ENCODE measurements at places on chromosomes 6 and 20.

GRCh38 chr20:20410678-20411077 lies 42.8 kb downstream of the INSM1 start:
- H3K4me3 ChIP-seq: no peak overlapping the region
- no peaks in the 10 kb centered on the region for H3K27me3 ChIP-seq
- H3K36me3 ChIP-seq: no peaks in the 10 kb centered on the region
- no peaks in the 10 kb centered on the region for H3K4me1 ChIP-seq
- no peak for DNase-seq

DNA sequence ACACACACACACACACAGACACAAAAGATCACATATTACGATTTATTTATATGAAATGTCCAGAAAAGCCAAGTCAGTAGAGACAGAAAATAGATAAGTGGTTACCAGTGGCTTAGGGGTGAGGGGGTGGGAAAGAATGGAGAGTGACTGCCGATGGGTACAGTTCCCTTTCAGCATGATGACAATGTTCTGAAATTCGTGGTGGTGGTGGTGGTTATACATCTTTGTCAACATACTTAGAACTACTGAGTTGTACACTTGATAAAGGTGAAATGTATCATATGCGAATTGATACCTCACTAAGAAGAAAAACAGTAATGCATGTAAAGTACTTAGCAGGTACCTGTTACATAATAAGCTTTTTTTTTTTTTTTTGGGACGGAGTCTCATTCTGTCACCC lies 124.3 kb downstream of the SCAF8 start:
- no peaks in the 10 kb centered on the region for H3K27me3 ChIP-seq
- no peak for DNase-seq
- H3K4me1 ChIP-seq: peaks cover 4% of the 10 kb centered on the region
- H3K36me3 ChIP-seq: no peaks in the 10 kb centered on the region
- H3K27ac ChIP-seq: no peak overlapping the region

- H3K27ac ChIP-seq: no peak overlapping the region
- H3K4me1 ChIP-seq: no peaks in the 10 kb centered on the region
- H3K4me3 ChIP-seq: no peak overlapping the region
- no peaks in the 10 kb centered on the region for H3K27me3 ChIP-seq
- no peaks in the 10 kb centered on the region for H3K36me3 ChIP-seq
Observed at GRCh38 chr6:38131527-38131965, 312.0 kb downstream of the ZFAND3 start.

- no peak overlapping the region for H3K4me3 ChIP-seq
- no peaks in the 10 kb centered on the region for H3K36me3 ChIP-seq
- H3K4me1 ChIP-seq: no peaks in the 10 kb centered on the region
- no peaks in the 10 kb centered on the region for H3K27me3 ChIP-seq
- DNase-seq: no peak
Observed at GRCh38 chr6:155125906-155126305, 130.8 kb downstream of the TIAM2 start.

DNA sequence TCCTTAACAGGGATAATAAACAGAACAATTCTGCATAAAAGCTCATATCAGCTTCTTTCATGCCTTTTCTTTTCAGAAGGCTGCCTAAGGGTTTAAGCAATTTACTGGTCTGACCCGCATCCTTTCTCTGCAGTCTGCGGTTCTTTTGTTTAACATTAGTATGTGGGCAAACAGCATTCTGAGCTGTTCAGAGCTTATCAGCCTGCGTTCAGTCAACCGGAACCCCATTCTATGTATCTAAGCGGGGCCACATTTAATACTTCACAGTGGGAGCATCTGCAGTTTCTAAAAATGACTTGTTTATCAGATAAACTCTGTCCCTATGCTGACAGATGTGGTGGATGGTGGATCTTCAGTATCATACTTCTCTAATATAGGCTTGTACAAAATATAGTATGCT lies 758.9 kb upstream of the MMS22L start:
- no peak overlapping the region for H3K4me3 ChIP-seq
- H3K27ac ChIP-seq: no peak overlapping the region
- peaks cover 2% of the 10 kb centered on the region for H3K27me3 ChIP-seq
- H3K36me3 ChIP-seq: no peaks in the 10 kb centered on the region
- no peaks in the 10 kb centered on the region for H3K4me1 ChIP-seq

- H3K36me3 ChIP-seq: no peaks in the 10 kb centered on the region
- no peak for DNase-seq
- no peaks in the 10 kb centered on the region for H3K4me1 ChIP-seq
- no peak overlapping the region for H3K27ac ChIP-seq
- H3K4me3 ChIP-seq: no peak overlapping the region
- H3K27me3 ChIP-seq: no peaks in the 10 kb centered on the region
Observed at GRCh38 chr6:4670290-4670689, 105.9 kb upstream of the CDYL start.

DNA sequence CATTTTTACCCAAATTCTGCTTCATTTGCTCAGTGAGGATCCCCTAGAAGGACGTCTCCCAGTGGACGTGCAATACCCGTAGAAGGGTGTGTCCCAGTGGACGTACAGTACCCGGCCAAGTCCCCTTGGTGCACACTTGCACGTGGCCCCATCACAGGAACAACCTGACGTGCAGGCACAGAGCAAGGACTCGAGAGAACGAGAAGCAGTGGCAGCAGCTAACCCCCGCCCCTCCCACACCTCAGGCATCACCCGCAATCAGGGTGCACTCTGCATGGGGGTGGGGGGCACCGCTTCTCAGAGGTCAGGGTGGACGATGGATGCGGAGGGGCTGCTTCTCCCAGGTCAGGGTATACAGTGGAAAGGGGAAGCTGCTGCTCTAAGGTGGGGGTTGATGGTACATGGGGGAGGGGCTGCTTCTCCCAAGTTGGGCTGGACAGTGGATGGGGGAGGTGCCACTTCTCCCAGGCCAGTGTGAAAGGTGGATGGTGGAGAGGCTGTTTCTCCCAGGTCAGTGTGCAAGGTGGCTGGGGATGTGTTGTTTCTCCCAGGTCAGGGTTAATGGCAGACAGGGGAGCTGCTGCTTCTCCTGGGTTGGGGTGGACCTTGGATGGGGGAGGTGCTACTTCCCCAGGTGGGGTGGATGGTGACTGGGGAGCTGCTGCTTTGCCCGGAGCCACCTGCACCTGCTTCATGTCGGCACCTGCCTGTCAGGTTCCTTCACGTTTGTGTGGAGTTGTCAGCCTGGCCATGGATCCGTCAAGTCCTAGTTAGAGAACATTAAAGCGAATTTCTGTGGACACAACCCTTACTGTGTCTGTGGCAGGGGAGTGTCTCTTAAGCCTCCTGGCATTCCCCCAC lies 1.0 kb upstream of the THBS2 start:
- no peaks in the 10 kb centered on the region for H3K4me1 ChIP-seq
- no peaks in the 10 kb centered on the region for H3K27me3 ChIP-seq
- H3K4me3 ChIP-seq: no peak overlapping the region
- no peak overlapping the region for H3K27ac ChIP-seq
- no peak for DNase-seq

GRCh38 chr6:79057746-79058145 lies 20.3 kb downstream of the PHIP start:
- DNase-seq: no peak
- H3K27ac ChIP-seq: no peak overlapping the region
- no peaks in the 10 kb centered on the region for H3K4me1 ChIP-seq
- no peaks in the 10 kb centered on the region for H3K27me3 ChIP-seq
- H3K4me3 ChIP-seq: no peak overlapping the region

GRCh38 chr6:123527406-123527805 lies 109.3 kb downstream of the TRDN start:
- no peaks in the 10 kb centered on the region for H3K36me3 ChIP-seq
- no peak for DNase-seq
- H3K4me1 ChIP-seq: no peaks in the 10 kb centered on the region
- no peaks in the 10 kb centered on the region for H3K27me3 ChIP-seq
- no peak overlapping the region for H3K4me3 ChIP-seq

DNA sequence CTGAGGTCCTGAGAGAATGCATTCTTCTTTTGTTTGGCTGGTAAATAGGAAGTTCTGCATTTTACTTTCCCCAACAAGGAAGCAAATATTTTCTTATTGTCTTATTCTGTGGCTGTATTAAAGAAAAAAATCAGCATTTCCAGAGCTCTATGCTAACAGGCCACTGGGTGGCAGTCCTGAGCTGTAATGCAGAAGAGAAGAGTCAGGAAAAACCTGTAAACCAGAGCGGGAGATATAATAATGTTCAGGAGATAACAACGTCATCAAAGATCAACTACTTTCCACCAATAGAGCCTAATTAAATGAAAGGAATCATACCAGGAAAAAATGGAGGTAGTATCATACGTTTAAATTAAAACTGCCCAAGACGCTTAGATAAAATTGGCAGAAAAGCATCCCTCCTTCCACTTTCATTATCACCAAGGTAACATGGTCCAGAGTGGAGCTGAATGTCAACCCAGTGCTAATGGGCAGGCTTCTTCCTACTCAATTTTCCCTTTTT lies 55.6 kb upstream of the CARMIL1 start:
- no peaks in the 10 kb centered on the region for H3K27me3 ChIP-seq
- H3K4me3 ChIP-seq: no peak overlapping the region
- no peaks in the 10 kb centered on the region for H3K4me1 ChIP-seq
- DNase-seq: peak; percentile 42

- no peaks in the 10 kb centered on the region for H3K4me1 ChIP-seq
- no peak overlapping the region for H3K4me3 ChIP-seq
- H3K36me3 ChIP-seq: no peaks in the 10 kb centered on the region
- no peak overlapping the region for H3K27ac ChIP-seq
Observed at GRCh38 chr6:19552076-19552475, 285.1 kb upstream of the ID4 start.

GRCh38 chr6:85458782-85459181 lies 8.9 kb downstream of the NT5E start:
- DNase-seq: no peak
- no peaks in the 10 kb centered on the region for H3K27me3 ChIP-seq
- no peak overlapping the region for H3K4me3 ChIP-seq

DNA sequence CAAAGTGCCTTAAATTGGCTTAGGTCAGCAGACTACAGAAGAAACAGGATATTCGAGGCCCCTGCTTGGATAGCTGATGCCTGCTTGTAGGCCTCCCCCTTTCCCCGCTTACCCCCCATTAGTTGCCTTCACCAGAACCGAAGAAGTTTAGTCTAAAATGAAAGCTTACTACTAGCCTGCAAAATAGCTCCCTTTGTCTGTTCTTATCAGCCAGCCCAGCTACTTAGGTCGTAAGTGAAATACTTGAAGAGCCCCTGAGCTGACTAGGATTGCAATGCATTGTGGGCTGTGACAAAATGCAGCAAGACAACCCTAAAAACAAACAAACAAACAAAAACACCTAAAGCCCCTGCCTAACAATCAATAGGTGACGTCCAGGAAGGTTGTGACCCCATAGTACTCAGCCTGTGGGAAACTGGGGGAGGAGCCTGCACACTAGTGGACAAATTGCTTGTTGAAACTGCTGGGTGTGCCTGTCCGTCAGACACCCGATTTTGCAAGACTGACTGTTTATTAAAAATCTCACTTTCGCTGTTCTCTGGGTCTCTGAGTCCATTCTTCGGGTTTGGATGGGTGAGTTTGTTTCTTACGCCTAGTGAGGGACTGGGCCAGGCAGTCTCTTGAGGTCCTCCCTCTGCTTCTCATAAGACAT lies 105.0 kb upstream of the DUSP22 start:
- no peak overlapping the region for H3K27ac ChIP-seq
- H3K4me3 ChIP-seq: no peak overlapping the region
- no peak for DNase-seq
- no peaks in the 10 kb centered on the region for H3K36me3 ChIP-seq

GRCh38 chr6:165231581-165232561 lies 77.5 kb downstream of the C6orf118 start:
- H3K36me3 ChIP-seq: no peaks in the 10 kb centered on the region
- DNase-seq: no peak
- no peak overlapping the region for H3K27ac ChIP-seq
- no peak overlapping the region for H3K4me3 ChIP-seq

GRCh38 chr6:6966127-6966526 lies 141.6 kb upstream of the RREB1 start:
- H3K36me3 ChIP-seq: no peaks in the 10 kb centered on the region
- no peaks in the 10 kb centered on the region for H3K4me1 ChIP-seq
- no peak overlapping the region for H3K4me3 ChIP-seq
- DNase-seq: no peak
- H3K27me3 ChIP-seq: no peaks in the 10 kb centered on the region

DNA sequence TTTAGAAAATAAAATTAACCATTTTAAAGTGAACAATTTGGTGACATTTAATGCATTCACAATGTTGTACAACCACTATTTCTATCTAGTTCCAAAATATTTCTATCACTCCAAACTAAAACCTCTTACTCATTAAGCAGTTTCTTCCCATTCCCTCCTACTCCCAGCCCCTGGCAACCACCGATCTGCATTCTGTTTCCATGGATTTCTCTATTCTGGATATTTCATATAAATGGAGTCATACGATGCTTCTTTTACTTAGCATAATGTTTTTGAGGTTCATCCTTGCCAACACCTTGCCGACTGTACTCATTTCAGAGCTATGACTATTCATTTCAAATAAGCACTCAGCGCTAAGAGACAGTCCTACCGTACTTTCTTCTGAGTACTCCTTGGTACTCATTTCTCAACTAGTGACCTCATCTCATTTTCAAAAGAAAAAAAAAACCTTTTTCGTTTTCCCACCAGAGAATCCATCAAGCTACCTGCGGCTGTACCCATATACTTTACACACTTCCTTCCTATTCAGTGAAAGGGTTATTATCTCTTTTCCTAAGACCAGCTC lies 259.2 kb downstream of the UTRN start:
- H3K27me3 ChIP-seq: no peaks in the 10 kb centered on the region
- DNase-seq: no peak
- H3K4me1 ChIP-seq: no peaks in the 10 kb centered on the region
- H3K4me3 ChIP-seq: no peak overlapping the region
- peaks cover 5% of the 10 kb centered on the region for H3K36me3 ChIP-seq

- H3K27ac ChIP-seq: no peak overlapping the region
- no peaks in the 10 kb centered on the region for H3K27me3 ChIP-seq
- no peak for DNase-seq
- H3K4me3 ChIP-seq: no peak overlapping the region
- H3K4me1 ChIP-seq: no peaks in the 10 kb centered on the region
Observed at GRCh38 chr20:50694379-50695134, 3.2 kb upstream of the RIPOR3 start.

DNA sequence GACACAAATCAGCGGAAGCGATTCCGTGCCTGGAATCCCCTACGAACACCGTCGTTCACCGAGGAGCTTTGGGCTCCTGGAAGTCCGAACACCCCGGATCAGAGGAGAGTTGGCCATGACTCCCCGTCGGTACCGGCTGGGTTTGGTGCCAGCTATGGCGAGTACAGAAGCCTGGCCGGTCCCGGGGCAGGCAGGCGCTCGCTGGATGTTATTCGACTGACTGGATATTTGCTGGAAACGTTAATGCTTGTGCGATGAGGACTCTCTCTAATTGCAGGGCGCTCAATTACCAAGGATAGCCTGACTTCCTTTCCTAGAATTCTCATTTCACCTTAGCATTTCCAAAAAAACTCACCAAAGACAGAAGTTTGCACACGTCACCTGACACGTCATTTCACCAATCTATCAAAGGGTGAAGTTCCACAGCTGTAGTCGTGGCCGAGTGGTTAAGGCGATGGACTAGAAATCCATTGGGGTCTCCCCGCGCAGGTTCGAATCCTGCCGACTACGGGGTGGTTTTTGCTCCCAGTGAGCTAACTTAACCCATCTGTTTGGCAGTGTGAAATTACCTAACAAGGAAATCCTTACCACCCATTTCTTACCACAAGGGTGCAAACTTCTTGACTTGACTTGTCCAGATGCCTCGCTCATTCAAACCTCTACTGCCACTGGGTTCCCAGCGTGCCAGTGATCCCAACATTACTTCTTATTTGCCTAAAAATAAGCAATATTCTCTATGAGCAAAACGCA lies 22.7 kb upstream of the ZNF184 start:
- H3K4me1 ChIP-seq: no peaks in the 10 kb centered on the region
- peaks cover 7% of the 10 kb centered on the region for H3K27me3 ChIP-seq
- no peak overlapping the region for H3K27ac ChIP-seq
- no peaks in the 10 kb centered on the region for H3K36me3 ChIP-seq

All from prostate gland (tissue), 2 donors.